ENCODE measurements at places on chromosomes 7 and 10.

DNA sequence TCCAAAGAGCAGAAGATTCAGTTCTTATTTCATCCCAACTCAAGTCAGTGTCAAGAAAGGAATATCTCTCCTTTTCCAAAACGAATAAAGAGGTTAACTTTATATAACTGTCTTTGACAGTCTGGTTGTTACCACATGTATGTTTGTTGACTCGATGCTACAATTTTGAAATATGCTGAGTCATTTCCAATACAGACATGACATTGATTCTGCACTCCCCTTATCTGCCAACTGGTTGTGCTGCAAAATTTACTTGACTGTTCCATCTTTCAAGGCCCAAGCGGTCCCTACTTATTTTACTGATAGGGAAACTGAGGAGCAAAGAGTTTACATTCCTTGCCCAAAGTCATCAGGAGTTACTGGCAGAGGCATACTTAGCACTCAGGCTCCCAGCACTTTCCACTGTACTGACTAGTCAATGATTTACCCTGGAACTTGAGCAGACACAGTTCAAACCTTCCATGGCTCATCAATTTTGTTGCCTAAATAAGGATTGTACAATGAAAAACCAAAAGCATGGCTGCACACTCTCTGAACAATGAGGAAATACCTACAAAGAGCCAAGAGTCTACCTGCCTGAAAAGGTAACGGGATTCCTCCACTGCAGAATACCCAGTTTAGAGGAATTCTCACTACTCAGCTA, 52.8 kb downstream of the ABLIM1 start:
- no peak for DNase-seq

- DNase-seq: no peak
Measured at GRCh38 chr10:35391954-35392262, 55.6 kb downstream of the CCNY start.

- peak; percentile 41 for DNase-seq
Measured at GRCh38 chr10:125023862-125024496, 82.1 kb downstream of the ZRANB1 start.

GRCh38 chr7:28865601-28866144, 92.5 kb downstream of the TRIL start:
- DNase-seq: no peak

- no peak for DNase-seq
Measured at GRCh38 chr7:148650232-148650858, 48.4 kb upstream of the CUL1 start.

DNA sequence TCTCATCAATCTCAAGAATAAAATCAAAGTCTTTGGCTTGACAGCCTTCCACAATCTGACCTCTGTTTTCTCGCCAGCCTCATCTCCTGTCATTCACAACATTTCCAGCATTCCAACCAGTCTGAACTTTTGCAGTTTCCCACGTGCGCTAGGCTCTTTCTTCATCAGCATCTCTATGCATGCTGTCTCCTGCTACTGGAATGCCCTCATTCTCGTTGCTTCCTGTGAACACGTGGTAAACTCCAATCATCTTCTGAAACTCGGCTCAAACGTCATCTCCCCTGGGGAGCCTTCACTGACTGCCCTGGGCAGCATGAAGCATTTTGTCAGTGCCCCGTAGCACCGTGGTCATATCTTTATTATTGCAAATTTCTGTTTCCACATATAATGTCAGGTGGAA, 12.2 kb upstream of the RSBN1L start:
- no peak for DNase-seq

DNA sequence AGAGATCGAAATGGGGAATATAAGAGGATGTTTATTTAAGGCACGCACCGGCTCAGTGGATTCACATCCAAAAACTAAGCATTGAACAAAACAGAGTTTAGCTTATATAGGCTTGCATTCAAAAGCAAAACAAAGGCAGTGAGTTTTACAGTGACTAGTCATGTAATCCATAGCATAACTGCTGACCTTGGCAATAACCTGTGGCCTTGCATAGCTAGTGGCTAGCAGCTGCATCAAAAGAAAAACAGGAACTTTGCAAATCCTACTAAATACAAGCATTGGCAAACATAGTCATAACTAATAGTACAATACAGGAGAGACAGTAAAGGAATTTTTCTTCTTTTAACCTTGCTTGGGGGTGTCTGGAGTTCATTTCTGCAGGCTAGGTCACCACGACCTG, 9.7 kb upstream of the ZNF485 start:
- no peak for DNase-seq

- no peak for DNase-seq
Measured at GRCh38 chr7:51314726-51315125, 1.9 kb downstream of the COBL start.

- DNase-seq: no peak
Measured at GRCh38 chr10:91313-91712, 42.2 kb upstream of the TUBB8 start.

- DNase-seq: peak; percentile 54
Measured at GRCh38 chr7:81802251-81802650, 32.4 kb upstream of the HGF start.

DNA sequence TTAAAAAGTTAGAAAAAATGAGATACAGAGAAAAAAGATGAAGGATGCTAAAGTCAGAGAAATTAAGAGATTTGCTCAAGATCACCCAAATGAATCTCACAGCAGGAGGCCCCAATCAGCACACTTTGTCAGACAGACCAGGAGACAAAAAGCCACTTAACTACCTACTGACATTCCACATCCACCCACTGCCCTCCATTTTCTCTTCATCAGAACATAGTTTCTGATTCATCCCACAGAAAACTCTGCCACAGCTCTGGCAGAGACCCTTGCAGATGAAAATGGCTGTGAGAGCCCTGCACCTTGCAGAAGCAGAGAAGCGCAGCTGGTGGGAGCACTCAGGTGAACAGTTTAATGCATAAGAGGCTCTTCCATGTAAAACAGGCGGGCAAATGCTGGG, 26.6 kb downstream of the DGKI start:
- no peak for DNase-seq

DNA sequence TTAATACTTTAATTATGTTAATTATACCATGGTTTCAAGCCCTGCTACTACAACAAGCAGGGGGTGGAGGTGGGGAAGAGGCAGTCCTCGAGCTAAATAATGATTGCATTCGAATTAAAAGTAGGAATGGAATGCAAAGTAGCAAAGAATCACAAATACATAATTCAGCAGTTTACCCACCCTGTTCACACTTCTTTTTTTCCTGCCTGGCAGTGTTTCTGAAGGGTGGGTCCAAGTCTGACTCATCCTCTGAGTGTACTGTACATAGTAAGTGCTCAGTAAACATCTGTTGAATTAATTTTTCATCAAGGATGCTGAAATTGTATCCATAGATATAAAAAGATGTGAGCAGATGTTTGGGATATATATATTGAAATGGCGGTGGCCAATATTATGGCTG, 778.8 kb downstream of the LRMDA start:
- DNase-seq: no peak

DNA sequence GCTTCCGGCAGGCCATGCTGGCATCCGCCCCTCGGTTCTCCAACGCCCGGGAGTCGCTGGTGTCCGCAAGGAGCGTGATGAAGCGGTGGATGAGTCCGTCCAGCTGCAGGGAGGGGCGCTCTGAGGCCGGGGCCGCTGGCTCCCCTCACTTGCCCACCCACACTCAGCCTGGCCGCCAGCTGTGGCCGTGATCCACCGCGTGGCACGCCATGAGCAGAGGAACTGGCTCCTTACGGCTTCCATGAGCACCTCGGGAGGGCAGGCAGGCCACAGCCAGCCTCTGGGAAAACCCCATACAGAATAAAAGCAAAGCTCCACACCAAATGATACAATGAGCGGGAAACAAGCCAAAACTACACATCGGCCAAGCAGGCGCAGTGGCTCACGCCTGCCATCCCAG, 15.5 kb upstream of the MICALL2 start:
- no peak for DNase-seq

DNA sequence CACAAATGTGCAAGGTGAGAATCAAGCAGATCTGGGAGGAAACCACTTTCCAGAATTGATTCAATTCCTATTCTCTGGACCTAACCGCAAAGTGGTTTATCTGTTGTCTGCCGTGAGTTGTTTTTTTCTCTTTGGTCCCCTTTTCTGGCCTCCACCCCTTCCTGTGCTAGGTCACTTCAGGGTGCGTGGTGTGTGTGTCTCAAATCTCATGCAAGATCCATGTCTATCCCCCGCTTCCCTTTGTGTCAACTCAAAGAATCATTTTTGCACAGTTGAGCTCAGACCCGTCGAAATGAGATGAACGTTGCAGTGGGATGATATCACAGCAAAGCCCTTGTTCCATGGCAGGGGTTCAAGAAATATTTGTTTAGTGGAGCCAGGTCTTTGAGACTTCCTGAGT, 184.5 kb downstream of the GATA3 start:
- no peak for DNase-seq

GRCh38 chr7:124722292-124722691, 43.3 kb downstream of the GPR37 start:
- DNase-seq: no peak

- no peak for DNase-seq
Measured at GRCh38 chr7:14071045-14071444, 81.6 kb upstream of the ETV1 start.

DNA sequence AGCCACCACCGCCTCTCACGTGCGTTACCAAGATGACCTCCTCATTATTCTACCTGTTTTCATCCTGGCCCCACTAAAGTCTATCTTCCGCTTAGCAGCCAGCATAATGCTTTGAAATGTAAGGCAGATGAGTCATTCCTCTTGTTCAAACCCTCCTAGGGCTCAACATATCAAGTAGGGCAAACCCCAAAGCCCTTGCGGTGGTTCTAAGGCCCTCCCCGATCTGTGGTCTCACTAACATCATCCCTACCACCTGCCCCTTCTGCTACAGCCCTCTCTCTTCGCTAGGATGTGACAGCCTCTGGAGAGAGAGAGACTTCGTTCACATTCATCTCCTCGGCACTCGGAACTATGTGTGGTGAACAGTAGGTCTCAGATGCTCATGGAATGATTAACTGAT, 94.8 kb downstream of the SVIL start:
- DNase-seq: no peak

DNA sequence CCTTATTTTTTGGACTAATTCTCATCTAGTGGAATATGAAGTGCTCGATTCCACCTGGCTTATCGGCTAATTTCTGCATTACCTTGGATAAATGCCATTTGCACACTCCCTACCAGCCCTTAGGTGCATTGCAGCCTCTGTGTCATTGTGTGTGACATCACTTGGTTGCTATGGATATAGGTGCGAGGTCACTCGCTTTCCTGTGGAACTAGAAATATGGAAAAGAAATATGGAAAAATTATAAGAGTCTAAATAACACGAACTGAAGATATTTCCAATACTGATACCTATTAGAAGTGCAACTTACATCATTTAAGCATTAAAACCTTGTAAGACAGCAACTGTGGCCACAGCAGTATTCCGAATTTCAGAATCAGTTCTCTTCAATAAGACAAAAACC, 2.0 kb downstream of the YWHAG start:
- DNase-seq: no peak

DNA sequence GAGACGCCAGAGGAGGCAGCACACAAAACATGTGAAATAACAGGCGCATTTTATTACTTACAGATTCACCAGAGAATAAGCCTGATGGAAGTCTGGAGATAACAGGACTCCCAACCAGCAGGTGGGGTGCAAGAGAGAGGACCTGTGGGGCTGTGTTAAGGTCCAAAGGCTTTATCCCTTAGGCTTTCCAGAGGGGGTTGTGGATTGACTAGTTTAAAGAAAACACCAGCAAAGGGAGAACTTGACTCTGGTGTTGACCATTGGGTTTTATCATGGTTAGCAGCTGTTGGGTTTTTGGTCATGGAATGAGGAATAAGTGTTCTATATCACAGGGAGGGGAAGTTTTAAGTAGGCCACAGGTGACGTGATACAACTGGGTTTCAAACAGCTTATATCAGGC, 1.6 kb upstream of the CRPPA start:
- DNase-seq: no peak

- DNase-seq: no peak
Measured at GRCh38 chr7:105496521-105496920, 25.6 kb downstream of the PUS7 start.

DNA sequence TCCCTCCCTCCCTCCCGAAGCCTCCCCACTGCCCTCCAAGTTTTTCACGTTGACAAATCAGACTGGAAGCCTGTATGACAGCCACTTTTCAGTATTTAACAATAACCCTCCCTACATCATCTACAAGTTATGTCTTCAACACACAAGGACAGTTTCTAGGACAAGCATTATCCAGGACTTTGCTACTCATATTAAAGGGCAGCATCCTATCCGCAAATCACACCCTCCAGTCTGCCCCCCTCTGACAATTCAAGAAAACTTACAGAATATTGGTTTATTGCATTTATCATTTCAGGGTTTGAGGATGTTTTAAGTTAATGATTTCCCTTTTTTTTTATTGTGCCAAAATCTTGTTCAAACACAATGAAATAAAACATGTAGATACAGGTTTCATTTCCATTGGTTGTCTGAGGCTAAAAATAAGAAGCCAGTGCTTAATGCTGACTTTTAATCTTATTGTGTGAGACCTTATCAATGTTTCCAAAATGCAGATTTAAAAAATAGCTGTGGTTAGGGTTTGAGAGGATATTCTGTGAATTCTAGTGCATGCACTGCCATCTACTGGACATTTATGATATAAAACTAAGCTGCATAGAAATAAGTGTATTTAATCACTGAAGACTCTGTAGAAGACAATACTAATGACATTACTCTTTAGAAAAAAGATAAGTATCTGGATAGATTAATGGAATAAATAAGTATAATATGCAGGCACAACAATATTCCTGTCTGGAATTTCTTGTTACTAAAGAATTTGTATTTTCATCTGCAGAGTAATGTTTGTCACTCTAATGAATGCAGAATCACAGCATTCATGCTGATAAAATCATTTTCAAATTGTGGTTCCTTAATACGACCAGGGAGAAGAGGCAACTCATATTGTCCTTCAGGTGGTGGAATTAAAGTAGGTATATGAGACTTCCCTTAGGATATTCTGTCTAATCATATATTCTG, 64.1 kb downstream of the CAV1 start:
- DNase-seq: no peak

DNA sequence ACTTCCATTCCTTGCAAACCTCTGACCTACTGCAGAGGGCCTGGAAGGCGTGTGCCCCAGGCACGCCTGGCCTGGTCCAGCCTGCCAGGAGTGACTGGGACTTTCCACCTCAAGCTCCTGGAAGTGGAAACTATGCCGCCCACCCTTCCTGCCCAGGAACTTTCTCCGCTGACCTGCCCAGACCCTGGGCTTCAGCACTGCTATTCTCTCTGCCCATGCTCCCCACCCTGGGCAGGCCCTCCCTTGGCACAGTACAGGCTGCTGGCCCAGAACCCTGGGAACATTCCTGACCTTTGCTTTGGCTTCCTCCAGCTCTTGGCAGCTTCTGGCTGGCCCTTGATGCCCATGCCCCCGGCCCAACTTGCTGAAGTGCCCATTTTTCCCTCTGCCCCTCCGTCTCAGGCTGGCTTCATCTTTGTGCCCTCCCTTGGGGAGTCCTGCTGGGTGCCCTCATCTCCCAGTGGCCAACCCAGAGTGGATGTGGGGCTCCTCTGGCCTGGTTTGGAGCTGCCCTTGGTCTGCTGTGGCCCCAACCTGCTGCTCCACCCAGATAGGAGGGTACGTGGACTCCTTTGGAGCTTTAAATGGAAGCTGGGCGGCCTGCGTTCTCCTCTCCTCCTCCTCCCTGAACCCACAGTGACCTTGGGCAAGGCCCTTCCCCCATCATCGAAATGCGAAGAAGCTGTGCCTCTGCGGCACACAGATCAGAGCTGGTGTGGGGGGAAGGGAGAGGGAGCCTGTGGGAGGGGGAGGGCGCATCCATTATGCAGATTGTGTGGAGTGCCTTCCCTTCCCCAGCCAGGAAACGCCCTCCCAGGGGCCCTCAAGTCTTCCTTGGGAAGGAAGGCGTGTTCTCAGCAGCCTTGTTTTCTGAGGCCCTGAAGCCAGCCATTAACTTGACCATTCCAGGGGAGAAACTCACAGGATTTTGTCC, 3.4 kb downstream of the MMRN2 start:
- DNase-seq: no peak
